ENCODE measurements at places on chromosomes 16 and 17.

DNA sequence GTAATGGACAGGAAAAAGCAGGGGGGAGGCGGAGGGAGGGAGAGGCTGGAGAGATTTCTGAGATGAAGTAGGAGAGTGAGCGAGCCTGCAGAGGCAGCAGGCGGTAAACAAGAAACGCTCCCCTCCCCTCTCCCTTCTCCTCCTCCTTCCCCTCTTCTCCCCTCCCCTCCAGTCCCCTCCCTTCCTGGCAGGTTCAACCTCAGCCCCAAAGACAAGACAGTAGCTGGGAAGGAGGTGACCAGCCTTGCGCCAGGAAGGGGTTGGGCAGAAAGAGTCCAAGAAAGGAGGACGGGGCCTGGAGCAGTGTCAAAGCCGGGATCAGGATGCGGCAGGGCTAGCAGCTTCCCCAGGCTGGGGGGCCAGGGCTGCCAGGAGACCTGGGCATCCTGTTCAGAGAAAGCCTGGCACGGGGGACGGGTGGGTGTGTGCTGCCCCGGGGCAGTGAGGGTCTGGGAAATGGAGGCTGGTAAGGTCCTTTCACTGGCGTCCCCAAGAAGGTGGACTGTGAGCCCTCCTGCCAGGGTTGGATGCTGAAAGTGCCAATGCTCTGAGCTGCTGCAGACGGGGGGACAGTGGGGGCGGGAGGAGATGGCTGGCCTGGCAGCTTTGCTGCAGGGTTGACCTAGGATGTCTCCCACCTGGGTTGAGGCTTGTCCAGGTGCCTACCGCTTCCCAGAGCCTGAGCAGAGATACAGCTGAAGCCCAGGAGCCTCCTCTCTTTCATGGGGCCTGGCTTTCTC, 261.6 kb upstream of the TNRC6C start:
- DNase-seq = no peak

GRCh38 chr17:29742210-29742513, 119.5 kb upstream of the CORO6 start:
- no peak for DNase-seq

GRCh38 chr16:71659471-71659870, 33.5 kb downstream of the MARVELD3 start:
- no peak for DNase-seq

DNA sequence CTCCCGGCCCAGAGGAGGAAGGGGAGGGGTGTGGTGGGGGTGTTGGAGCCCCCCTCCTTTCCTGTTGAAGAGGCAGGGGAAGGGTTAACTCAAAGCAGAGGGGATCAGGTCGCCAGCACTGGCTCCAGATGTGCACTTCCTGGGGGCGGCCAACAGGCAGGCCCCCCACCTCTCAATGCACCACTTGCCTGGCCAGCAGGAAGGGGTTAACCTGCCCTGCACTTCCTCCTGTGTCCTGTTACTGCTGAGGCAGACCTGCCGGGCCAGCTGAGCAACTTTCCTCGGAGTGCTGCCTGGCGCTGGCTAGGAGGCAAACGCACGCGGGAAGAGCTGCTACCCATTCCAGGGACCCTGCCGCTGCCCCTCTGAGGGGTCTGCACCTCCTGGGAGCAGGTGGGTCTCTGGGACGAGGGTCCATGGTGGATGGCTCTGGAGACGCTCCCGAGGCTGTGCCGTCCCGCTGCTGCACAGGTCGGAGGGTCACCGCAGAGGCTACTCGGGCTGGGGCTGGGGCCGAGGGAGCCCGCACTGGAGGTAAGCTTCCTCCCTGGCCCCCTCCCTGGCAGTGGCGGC, at the start of gene EPN3:
Gene EPN3 (plus strand): TSS at position 284 of the 573 bp plus-strand sequence. CDS start 3,822 bp downstream, outside the sequence.
- DNase-seq = no peak

DNA sequence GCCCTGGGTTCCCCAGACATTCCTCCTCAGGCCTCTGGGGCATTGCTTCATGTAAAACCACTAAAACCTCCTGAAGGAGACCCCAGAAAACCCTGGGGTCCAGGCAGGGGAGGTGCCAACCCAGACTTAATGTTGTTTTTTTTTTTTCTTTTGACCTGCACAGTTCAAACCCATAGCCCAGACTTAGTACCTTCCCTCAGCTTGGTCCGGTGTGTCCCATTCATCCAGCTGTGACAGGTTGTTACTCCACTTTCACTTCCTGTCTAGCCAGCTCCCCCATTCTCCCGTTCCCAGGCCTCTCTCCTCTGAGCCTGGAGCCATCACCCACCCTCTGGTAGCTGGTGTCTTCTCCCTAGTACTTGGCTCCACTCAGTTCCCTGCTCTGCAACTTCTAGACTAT, 4.8 kb downstream of the CDR2L start:
- no peak for DNase-seq

DNA sequence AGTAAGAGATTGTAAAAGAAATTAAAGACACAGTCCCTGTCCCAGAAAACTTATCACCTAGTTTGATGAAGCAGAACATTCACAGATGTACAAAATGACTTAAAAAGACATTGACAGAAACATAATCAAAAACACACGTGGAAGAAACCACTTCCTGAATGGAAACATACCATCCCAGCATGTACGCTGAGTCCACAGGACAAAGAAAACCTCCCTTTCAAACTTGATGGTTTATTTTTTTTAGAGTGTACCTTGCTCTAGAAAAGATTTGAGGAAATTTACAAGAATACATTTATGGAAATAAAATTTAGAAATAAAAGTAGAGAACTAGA, 140.9 kb downstream of the PMP22 start:
- no peak for DNase-seq

DNA sequence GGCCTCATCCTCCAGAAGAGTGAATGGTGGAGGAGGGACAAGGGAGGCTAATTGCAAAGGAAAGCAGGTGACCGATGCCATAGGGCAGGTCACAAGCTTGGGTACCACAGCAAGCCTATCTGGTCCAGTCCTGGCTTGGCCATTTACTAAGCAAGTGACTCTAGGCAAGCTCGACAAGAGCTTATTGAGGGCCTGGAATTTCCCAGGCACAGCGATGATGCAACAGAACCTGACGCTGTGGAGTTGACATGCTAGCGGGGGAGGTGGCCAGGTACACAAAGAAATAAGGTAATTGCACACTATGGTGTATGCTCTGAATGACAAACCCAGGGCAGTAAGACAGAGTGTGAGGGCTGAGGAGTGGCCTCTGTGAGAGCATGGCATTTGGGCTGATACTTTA, 98.5 kb downstream of the PGS1 start:
- DNase-seq = no peak

- DNase-seq = no peak
Observed at GRCh38 chr17:39928858-39929645, 1.5 kb downstream of the LRRC3C start.

- no peak for DNase-seq
Observed at GRCh38 chr17:52026075-52026474, 132.4 kb downstream of the CA10 start.

GRCh38 chr16:86887416-86887815, 309.1 kb downstream of the FOXL1 start:
- no peak for DNase-seq

DNA sequence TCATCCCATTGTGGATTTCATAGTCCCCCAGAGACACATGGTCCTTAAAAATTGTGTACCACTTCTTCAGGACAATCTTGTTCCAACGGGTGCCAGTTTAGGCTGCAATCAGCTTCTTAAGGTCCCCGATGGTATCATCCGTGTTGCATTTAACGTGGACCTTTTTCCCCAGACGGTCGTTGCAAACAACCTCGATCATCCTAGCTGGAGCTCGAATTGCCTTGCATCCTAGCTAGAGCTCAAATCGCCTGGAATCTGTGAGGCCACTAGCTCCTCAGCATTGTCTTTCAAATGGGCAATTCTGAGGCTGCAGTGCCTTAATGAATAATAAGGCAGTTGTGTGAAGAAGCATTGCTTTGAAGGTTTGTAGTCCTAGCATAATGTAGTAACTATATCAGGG, 37.7 kb upstream of the RHBDL3 start:
- DNase-seq = no peak

DNA sequence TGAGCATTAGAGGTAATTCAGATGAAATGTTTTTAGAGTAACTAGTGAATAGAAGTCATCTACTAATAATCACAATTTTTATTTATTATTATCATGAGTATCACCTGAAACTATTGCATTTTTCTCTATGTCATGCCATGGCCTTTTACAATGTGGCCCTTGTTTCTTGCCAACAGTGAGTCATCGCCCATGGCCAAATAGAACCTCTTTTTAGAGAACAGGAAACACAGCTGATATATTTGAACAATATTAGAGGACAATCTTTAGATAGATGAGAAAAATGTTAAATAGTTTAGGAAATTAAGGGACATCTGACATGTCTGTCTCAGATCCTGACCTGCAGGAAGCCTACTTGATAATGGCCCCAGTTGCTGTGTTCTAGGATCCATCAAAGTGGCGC, 1584.4 kb upstream of the GOT2 start:
- no peak for DNase-seq

DNA sequence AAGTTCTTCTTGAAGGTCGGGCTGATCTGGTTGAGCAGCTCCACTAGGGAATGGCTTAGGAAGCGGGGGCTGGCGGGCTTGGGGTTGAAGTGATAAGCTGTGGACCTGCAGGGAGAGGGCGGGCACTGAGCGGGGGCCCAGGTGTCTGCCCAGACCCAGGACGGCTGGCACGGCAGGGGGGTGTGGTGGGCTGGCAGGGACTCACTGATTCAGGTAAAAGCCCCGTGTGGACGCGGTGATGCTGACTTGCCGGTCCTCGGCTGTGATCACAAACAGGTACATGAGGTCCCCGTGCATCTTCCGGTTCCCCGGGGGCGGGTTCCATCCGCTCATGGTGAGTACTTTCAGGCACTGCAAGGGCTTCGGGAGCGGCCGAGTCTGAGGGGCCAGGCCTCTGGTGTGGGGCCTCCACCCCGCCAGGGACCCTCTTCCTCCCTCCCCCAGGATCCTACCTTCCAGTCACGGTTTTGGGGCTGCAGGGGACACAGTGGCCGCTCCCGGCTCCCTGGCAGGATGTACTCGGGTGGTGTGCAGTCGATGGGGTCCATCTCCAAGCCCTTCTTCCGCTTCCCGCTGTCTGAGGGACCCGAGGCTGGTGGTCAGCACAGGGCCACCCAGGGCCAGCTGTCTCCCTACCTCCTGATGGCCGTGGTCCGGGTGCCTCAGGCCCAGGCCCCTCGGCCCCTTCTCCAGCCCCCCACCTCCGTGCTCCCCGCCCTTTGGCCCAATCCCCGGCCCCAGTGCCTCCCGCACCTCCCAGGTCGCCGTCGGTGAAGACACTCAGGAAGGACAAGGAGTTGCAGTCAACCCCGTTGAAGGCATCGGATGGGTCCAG, 10.2 kb downstream of the CLUH start:
- no peak for DNase-seq

- DNase-seq = no peak
Observed at GRCh38 chr17:78316115-78316866, 43.6 kb downstream of the SOCS3 start.

DNA sequence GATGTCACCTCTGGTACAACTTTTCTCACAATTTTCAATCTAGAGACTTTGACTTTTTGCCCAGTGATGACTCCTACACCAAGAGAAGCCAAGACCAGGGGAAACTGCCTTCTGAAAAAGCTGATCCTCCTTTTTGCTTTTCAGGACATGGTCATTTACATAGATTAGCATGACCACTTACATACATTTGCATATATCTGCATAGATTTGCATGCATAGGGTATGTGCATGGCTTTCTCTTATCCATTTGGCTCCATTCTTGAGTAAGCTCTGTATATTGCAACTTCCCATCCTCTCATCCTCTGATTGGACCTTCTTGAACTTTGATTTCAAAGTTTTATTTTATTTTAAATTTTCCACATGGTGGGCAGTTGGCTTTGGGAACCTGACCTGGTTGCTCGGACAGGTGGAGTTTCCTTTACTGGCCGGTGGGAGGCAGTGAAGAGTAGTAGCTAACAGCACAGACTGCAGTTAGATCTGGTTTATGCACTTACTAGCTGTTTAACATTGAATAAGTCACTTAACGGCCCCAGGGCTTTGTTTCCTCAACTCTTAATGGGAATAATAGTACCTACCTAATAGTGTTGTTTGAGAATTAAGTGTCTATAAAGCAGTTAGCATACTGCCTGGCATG, 92.9 kb downstream of the GPR139 start:
- no peak for DNase-seq

GRCh38 chr17:82917699-82918345, 78.0 kb upstream of the ZNF750 start:
- DNase-seq = no peak

- DNase-seq = no peak
Observed at GRCh38 chr17:41625602-41626001, 1.2 kb upstream of the KRT17 start.

DNA sequence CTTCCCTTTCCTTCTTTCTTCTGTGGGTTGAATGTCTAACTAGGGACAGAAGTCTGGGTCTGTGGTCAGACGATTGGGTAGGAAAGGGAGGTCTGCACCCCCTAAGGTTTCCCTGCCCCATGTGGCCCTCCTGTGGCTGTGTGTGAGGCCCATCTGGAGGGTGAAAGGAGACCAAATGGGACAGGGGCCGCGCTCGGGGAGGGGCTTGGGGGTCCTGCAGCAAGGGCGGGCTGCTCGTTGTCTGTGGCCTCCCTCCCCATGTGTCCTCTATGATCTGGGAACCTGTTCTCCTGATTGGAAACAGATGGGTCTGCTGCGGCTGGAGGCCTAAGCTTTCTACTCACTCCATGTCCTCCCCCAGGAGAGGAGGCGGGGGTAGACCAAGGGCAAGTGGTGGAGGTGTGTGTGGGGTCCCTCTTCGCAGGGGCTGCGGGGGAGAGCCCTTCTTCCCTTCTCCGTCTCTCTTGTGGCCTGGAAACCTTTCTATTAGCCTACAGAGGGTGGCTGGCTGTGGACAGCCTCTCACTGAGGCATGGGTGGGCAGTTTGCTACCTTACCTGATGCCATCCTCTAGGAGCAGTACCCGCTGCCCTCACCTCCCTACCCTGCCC, 18.6 kb downstream of the IGFBP4 start:
- DNase-seq = no peak

DNA sequence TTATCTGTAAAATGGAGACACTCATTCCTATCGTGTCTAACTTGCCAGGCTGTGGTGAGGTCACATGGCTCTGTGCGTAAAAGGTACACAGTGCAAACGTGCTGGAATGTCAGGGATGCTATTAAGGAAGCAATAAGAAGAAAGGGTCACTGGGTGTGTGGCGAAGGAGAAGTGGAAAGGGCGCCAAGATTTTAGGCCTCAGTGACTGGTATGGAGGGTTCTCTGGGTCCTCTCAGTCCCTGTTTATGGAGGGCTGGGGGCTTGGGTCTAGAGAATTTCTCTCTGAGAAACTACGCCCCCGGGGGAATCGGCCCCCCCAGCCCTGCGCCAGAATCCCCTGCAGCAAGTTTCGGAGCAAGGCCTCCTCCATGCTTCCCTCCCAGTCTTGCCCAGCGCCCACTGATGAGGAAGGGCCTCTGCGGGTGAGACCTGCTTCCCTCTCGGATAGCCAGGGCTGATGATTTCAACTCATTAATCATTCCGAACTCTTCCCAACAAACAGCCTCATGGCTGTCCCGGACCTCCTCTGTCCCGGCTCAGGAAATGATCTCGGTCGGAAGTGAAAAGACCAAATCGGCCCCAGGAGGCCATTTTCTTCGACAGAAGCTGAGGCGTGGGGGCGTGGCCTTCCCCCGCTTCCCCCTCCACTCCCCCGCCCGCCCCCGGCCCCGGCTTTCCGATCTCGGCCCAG, 1.2 kb upstream of the HEXIM1 start:
- no peak for DNase-seq
